ENCODE measurements at places on chromosomes 4 and X. TPM values are rescaled to one million over a fixed set of nuclear protein-coding genes. Genes with fewer than 3 reads are reported as not detected.

ANTXR2 gene
- 12.6 TPM for total RNA-seq

SHOX gene
- not detected for total RNA-seq

GRCh38 chrX:141405486-141405852 is 163.2 kb upstream of the SPANXC start:
- DNase-seq, result no peak

DNA sequence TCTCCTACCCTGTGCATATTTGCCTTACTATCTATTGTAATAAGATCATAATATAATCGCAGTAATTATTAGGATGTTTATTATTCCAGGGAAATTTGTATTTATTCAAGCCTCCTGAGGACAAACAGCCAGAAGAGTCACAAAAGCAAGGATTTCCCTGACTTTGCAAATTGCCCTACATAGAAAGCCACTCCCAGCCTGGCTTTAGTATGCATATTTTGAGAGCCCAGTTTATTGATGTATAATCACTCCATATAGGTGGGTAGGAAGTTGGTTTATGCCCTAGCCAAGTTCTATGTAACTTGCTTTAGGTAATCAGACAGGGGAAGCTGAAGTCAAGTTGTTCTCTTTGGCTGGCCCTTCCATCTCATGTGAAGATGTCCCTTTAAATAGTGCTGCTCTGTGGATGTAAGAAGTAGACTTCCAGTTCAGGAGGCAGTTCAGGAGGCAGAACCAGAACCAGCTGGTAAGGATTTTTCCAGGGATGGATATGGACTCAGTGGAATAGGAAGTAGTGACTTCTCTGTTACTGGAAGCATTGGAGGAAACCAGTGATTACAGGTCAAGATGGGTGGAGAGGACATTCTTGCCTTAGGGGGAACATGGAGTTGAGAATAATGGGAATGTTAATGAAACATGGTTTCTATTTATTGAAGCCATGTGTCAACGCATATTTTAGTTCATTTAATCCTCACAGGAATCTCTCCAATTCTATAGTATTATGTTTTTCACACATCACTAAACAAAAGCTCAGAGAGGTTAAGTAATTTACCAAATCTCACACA is 70.5 kb upstream of the KIT start:
- no peak for DNase-seq

- DNase-seq, result no peak
Observed at GRCh38 chr4:105472871-105473323, 965 bp downstream of the PPA2 start.

GRCh38 chr4:81747242-81747930 is 275.7 kb upstream of the RASGEF1B start:
- no peak for DNase-seq
